ENCODE measurements at places on chromosomes 7 and 10.

GRCh38 chr7:136312592-136312991 is 335.4 kb upstream of the MTPN start:
- DNase-seq, result no peak

DNA sequence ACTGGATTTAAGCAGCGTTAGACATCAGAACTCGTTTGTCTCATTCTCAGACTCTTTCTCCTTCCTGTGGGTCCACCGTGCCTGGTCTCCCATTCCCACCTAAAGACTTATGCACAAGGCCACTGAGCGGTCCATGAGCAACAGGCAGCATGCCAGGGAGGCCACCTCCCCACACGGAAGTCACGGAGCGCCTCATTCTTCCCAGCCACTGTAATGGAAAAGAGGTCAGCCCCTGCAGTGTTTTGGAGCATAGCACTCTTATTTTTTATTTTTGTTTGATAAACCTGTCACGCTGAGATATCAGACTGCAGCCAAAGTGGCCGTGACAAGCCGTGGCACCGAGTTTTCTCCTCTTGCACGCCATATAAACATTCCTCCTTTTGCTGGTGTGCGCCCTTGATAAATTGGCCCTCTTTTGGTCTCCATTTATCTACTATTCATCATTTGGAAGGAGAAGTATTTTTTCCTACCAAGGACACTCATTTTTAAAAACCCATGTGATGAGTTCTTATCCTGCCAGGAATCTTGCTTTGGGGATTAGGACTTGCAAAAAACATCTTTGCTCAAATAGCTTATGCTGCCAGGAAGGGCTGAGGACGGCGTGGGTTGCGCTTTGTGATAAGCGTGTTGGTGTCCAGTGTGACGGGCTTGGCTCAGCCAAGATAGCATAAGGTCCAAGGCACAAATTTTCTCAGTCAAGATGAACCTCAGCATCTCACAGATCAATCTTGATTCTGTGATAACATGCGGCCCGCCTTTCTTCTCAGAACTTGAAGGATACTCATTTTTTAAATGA is 206.0 kb downstream of the CCDC3 start:
- no peak for DNase-seq

DNA sequence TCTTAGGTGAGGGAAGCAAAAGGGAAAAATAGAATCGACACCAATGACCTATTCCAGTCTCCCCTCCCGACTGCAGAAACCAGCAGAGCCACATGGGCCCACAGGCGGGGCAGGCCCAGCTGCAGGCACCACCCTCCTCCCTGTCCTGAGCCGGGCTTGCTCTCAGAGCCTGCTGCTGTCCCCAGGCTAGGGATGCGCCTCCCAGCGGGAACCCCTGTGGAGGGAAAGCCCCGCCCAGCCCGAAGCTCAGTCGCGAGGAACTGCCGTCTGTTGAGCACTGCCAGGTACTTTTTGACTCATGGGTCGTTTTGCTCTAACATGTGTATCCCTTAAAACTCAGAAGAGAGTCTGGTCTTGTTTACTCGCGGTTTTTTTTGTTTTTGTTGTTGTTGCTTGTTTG is 124.5 kb upstream of the RET start:
- DNase-seq, result no peak

DNA sequence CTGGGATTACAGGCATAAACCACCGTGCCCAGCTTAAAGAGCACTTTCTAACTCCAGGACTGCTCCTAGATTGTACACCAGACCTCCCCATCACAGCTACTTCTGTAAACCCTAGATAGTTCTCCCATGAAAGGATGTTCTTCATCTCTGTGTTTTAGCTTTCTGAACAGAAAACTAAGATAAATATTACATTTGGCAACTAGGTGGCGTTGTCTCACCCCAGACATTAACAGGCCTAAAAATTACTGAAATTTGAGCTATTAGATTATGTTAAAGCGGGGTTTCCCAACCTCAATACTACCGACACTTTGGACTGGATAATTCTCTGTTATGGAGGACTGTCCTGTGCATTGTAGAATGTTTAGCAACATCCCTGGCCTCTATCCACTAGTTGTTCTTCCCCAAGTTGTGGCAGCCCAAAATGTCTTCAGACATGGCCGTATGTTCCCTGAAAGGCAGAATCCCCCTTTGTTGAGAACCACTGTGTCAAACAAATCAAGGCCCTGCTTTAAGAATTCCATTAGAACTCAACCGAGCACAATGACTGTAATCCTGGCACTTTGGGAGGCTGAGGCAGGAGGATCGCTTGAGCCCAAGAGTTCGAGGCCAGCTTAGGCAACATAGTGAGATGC is 19.1 kb downstream of the ATOH7 start:
- no peak for DNase-seq

DNA sequence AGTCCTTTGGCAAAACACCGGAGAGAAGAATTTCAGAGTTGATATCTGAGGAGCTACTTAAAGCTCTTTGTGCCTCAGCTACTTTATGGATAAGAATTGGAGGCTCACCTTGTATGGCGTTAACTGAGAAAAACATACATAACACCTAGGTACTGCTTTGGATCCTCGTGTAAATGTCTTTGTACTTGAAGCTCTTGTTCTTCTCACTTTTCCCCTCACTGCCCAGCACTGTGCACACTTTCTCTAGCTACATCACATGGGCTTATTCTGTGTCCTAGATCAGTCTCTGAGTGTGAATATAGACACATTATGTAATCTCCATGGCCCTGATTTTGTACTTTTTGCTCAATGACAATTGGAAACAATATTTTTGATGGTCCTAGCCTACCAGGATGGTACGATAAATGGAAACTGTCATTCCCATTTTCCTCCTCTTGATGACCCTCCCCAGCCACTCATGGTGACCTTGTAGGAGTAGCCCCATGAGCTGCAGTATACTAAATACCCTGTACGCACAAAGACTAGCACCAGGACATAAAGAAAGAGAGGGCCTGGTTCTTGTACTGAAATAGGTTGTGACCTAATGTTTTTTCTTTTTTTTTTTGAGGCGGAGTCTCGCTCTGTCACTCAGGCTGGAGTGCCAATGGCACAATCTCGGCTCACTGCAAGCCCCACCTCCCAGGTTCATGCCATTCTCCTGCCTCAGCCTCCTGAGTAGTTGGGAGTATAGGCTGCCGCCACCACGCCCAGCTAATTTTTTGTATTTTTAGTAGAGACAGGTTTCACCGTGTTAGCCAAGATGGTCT is 22.1 kb downstream of the STAMBPL1 start:
- no peak for DNase-seq

- DNase-seq, result peak; percentile 63
These were observed 671 bp upstream of the ATAD1 start for GRCh38 chr10:87818505-87819288.

All from activated CD4-positive, alpha-beta T cell treated with anti-CD3 and anti-CD28 coated beads, Interleukin-2, amount 50 U/mL, for 1 hour (primary cell).